ENCODE measurements at places on chromosomes 1 and 21.

DNA sequence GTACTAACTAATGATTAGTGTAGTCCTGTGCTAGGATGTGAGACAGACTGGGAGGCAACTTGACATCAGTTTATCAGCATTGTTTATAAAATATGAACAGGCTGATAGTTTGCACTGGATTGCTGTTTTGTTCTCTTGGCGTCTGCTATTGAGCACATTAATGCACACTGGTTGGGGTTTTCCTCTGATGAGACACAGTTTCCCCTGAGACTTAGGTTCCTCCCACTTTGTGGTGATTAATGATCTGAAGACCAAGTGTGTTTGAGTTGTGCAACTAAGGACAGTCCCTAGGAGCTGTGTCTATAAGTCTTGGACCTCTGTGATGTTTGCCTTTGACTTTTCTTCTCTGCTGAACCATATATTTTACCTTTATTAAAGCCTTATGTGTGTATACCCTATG, 1015.4 kb downstream of the AMY1C start:
- DNase-seq = no peak

DNA sequence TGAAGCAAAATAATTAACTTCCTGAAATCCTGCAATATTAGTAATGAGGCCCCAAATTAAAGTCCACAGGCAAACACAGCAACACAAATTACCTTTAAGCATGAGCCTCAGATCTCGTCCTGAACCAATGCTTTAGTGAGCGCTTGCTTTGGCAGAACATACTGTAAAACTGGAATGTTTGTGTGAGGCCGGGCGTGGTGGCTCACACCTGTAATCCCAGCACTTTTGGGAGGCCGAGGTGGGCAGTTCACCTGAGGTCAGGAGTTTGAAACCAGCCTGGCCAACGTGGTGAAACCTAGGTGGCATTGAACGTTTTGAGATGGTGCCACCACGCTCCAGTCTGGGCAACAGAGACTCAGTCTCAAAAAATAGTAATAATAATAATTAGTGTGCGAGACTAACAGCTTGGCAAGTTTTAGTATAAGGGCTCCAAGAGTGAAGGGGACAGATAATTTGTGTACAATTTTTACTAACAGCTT, 17.8 kb downstream of the SFPQ start:
- no peak for DNase-seq

- DNase-seq = no peak
These were observed 1.8 kb downstream of the AGPAT3 start for GRCh38 chr21:43866659-43867331.

- no peak for DNase-seq
These were observed 36.9 kb downstream of the MYOM3 start for GRCh38 chr1:24074817-24075589.

DNA sequence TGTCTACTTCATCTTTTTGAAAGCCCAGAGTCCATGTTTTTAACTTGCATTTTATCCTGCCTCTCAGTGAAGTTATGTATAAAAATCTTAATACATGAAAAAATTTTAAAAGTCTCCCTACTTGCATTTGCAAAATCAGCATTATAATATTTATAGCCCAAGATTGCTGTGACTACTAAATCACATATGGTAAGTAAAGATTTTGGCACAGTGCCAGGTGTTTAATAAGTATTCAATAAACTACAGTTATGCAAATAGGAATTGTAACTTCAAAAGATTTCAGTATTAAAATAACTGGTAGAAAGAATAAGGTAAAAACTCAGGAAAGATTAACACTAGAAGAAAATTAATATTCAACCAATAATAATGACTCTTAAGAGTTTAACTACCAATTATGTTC, 641.7 kb downstream of the LRRIQ3 start:
- no peak for DNase-seq

DNA sequence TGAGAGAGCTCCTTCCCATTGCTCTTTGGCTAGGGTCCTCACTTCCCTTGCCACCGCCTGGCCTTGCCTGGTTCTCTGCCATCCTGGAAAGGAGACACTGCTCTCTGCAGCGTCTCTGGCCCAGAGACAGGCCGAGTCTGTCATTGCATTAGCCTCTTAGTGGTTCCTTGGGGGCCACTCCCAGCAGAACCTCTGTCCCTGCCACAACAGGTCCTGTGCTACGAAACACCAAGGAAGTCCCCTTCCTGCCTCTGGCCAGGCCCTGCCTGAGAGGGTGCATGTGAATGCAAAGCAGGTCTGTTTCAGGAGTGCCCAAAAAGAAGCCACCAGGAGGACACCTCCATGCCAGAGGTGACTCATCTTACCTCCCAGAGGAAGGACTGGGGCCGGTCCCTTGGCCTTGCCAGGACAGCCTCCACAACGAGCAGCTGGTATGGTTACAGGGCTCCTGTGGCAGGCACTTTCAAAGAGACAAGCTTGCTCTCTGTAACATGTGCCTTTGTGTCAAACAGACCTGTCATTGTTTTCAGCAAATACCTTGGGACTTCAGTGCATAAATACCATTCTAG, 59.6 kb downstream of the VPS26C start:
- DNase-seq = no peak

DNA sequence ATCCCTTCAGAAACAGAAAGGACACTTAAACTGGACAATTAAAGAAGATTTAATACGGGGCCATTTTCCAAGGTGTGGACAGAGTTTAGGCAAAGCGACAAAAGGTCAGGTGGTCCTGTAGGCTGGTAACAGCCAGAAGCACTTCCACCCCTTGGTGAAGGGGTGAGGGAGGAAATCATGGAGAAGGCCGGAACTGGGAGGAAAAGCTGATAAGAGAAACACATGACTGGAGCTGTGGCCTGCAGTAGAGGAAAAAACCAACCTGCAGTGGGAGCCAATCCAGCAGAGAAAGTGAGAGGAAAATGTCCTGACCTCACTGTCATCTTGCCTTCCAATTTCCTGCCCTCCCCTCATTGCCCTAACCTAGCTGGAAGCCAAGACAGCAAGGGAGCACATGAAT, 249.8 kb downstream of the LMO4 start:
- DNase-seq = no peak

DNA sequence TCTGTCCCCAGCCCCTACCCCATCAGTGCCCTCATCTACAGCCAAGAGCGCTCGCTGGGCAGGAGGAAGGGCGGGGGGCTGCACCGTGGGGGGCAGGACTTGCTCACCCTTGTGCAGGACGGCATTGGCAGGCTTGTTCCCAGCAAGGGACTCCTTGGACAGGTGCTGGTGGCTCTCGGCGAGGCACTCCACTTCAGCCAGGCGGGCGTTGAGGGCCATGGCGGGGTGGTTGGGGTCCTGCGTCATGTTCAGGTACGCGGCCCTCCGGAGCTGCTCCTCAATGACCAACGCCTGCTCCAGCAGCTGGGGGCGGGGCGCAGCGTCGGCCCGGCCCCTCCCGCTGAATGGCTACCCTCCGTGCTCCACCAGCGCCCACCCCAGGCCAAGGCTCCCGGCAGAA, 64.0 kb downstream of the KCNAB2 start:
- DNase-seq = no peak

GRCh38 chr1:185360714-185361113, 43.7 kb upstream of the IVNS1ABP start:
- DNase-seq = no peak

GRCh38 chr1:214548988-214549387, 2.4 kb downstream of the PTPN14 start:
- DNase-seq = no peak

- DNase-seq = no peak
These were observed 71.5 kb downstream of the HHAT start for GRCh38 chr1:210400043-210400840.

- no peak for DNase-seq
These were observed 59.5 kb downstream of the S100B start for GRCh38 chr21:46545363-46545762.
